Activated CD4-positive, alpha-beta T cell treated with anti-CD3 and anti-CD28 coated beads for 48 hours (primary cell): ENCODE measurements at places on chromosomes 4 and X.

DNA sequence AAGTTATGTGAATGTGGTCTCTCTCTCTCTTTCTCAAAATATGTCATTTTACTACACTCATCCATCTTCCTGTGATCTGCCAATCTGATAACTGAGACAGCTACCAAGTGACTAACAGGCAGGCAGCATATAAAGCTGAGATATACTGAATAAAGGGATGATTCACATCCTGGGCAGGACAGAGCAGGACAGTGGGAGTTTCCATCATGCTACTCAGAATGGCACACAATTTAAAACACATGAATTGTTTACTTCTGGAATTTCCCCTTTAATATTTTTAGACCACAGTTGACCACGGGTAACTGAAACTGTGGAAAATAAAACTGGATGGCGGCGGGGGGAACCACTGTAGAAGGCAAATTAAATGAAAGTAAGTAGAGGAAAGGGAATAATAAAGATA, 58.6 kb upstream of the DCTD start:
- peak; percentile 21 for DNase-seq

DNA sequence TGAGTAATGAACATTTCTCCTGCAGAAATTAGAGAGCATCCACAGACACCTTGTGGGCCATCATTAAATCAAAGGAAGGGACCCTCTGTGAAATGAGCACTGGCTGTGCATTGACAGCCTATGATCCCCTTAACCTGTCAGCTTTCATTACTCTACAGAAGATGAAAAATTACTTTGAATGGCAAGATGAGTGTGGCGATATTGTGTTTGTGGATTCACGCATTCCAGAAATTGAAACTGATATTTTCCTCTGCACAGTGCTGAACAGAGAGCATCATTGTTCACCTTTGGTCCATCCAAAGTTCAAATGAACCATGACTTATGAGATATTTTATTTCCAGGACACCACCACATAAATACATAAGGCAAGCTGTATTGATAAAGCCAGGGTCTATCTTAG, 374.8 kb upstream of the ANXA10 start:
- DNase-seq: no peak

DNA sequence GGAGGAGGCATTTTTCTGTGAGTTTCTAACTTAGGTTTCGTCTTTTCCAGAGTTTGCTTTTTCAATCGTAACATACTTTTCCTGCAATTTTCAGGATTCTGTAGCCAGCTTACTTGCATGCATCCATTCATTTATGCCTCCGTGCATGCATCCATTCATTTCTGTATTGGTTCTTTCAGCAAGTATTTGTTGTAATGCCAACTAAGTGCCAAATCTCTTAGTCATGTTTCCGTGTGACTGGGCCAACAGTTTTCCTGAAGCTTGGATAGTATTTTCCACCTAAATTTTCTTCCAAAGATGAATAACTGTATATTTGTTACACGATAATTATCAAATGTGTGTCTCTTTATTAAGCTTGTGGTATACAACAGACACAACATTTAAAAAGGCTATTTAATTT, 41.5 kb downstream of the CBLL2 start:
- no peak for DNase-seq

DNA sequence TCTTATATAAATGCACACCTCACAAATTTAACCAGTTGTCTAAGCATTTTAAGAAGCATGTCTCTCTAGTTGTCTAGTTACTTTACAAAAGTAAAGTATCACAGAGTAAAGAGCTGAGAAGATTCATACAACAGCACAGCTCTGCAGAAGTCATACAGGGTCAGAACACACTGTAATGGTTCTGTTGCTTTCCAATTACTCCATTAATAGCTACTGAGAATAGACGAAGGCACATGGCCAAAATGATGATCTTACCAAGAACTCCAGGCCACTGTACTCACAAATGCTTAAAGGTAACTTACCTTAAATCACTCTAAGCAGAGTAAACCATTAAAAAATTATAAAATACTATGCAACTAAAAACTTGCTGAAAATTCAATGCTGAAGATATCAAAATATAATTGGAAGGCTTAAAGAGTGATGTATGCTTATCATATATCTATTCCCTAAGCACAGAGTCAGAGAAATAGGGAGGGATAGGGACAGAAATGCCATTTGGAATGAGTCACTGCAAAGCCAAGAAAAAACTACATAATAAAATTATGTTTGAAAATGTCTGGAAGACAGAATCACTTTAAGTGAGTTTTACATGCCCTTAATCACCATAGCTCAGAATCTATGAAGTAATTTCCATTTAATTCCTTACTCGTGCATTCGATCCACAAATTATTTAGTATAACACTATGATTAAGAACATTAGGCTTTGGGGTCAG, 71.0 kb downstream of the DDX60L start:
- no peak for DNase-seq

- DNase-seq: no peak
Measured at GRCh38 chr4:155143512-155143911, 64.9 kb upstream of the NPY2R start.

- peak; percentile 35 for DNase-seq
Measured at GRCh38 chrX:150364347-150365050, 1.4 kb downstream of the MAMLD1 start.

- no peak for DNase-seq
Measured at GRCh38 chr4:98615991-98616390, 42.4 kb downstream of the TSPAN5 start.

DNA sequence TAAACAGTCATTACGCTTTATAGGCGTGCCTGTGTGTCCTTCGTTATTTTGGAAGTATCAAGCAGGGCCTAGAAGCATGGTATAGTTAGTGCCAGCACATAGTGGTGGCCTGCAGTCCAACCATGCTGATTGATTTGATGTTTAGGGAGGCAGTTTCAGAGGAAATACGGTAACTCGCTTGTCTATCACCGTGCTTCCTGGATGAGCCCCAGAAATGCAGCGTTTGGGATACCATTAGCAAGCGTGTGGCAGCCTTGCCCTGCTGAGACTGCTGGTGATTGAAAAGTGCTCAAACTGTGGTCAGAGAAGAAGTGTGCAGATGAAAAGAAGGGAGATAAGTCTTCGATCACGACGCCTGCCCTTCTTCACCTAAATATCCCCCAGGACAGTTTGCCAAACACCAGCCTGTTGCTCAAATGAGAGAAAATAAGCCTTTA, 158.4 kb downstream of the CHIC2 start:
- no peak for DNase-seq

- DNase-seq: no peak
Measured at GRCh38 chr4:88854481-88854880, 156.9 kb upstream of the NAP1L5 start.

DNA sequence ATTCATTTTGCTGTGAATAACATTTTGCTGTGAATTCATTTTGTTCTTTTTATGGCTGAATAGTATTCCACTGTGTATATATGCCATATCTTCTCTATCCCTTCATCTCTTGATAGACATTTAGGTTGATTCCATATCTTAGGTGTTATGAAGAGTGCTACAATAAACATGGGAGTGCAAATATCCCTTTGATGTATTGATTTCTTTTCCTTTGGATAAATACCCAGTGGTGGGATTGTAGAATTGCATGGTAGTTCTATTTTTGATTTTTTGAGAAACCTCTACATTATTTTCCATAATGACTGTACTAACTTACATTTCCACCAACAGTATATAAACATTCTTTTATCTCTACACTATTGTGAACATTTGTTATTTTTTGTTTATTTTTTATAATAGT, 555.9 kb downstream of the PDHA2 start:
- no peak for DNase-seq

DNA sequence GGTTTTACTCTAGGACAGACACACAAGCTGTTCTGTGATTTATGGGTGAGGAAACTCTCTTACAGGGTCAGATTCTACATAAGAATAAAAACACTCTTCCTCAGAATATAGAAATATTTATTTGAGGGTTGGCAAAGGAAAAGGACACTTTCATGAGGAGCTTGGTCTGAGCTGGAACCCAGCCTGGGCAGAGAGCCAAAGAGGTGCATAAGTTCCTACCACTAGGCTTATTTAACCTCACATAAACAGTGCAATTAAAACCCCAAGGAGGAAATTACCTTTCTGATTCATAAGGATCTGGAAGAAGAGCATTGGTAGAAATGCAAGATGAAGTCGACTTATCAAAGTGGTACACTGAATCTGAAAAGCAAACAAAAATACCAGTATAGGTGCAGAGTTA, 32.9 kb downstream of the SETD7 start:
- DNase-seq: no peak

DNA sequence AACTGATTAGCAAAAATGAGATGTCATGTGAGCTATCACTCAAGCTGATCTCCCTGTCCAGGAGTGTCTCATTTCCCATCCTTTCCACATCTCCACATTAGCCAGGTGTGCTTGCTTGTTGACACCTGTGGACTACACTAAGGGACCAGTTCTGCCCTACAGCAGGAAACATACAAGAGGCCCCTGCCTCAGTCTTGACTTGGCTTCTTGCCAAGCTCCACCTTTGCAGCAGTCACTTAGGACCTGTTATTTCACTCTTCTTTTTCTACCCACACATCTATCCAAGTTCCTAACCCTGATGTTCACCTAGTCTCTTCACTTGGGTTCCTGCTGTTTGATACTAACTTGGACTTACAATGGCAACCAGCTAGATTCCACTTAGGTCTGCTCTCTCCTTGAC, 13.2 kb downstream of the FRMD7 start:
- DNase-seq: no peak

GRCh38 chr4:3111461-3111860, 37.0 kb downstream of the HTT start:
- DNase-seq: no peak

DNA sequence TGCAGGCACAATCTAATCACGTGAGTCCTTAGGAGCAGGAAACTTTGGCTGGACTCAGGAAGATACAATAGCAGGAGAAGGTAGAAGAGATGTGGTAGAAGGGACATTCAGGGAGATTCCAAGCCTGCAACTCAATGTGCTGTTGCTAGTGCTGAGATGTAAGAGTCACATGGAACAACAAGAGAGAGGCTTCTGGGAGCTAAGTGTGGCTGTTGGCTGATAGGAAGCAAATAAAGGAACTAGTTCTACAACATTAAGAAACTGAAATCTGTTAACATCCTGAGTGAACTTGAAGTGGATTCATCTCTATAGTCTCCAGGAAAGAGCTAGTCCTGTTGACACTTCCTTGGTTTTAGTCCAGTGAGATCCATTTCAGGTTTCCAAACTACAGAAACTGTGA, 1207.4 kb downstream of the ADGRL3 start:
- no peak for DNase-seq

- DNase-seq: no peak
Measured at GRCh38 chr4:79996851-79997250, 76.2 kb downstream of the ANTXR2 start.

DNA sequence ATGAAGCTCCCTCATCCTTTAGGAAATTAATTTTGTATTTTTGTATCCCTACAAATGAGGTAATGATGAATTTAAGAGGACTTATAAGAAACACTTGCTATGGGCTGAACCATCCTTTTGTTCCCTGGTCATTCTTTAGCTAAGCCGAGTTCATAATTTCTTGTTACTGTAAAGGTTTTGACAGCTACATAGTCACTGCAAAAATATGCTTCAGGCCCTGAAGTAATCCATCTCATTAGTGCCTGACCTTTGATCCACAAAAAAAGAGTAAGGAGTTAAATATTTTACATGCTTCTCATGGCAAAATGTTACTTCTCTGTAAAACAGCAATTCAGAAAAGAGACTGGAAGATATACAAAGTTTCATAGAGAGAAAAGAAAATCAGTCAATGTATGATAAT, 290.6 kb upstream of the SLIT2 start:
- DNase-seq: no peak

- DNase-seq: no peak
Measured at GRCh38 chr4:47624031-47624441, 139.0 kb downstream of the ATP10D start.

GRCh38 chr4:86926435-86927086, 8.2 kb upstream of the AFF1 start:
- no peak for DNase-seq

GRCh38 chr4:47334652-47335051, 128.8 kb downstream of the COMMD8 start:
- no peak for DNase-seq

DNA sequence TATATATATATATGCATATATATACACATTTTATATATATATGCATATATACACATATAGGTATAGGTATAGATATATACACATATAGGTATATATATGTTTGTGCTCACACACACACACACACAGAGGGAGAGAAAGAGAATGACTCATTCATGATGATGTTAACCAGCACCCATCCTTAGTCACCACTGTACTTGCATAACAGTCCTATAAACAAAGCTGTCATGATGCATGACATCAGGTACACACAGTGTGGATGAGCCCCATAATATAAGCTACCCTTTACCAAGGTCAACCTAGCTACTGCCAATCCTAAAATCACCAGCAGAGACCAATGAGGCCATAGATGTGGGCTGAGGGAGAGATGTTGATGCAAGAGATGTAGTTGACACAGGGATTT, 1408.0 kb downstream of the RAPGEF2 start:
- DNase-seq: no peak

DNA sequence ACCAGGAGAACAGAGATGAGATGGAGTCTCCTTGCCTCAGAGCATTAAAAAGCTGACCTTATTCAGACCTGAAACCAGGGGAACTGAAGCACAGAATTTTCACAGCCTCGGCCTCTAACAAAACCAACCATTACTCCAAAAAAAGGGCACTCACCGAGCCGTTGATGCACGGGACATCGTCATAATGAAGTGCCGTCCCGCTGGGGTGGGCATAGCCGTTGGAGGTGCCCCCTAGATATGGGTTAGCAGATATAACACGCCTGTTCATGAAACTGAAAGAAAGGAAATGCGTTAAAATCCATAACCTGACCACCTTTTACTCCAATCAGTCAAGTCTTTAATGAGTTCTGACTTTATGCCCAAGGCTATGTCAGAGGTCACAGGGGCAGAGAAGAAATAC, 153.6 kb downstream of the AFAP1 start:
- DNase-seq: no peak

DNA sequence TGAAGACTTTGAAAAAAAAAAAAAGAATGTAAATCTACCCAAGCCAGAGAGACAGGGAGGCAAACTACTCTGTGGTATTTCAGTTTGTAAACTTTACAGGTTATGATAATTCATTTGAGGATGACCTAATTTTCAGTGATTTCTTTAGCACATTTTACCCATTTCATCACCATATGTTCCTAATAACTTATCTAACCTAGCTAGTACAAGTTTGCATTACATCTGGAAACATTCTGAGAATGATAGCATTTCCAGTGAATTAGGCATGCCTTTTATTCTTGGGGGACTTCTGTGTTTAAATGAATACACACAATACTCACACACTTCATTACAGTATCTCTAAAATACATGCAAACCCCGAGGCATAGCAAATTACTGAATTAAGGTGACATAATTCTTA, 1055.5 kb downstream of the PCDH18 start:
- DNase-seq: no peak

GRCh38 chr4:120228086-120228485, 161.4 kb upstream of the MAD2L1 start:
- DNase-seq: no peak

GRCh38 chrX:41381685-41382084, 47.7 kb downstream of the DDX3X start:
- DNase-seq: no peak
